ENCODE measurements at places on chromosomes 6 and 20.

- no peak for DNase-seq
Measured at GRCh38 chr20:53736757-53737395, 143.2 kb upstream of the ZNF217 start.

DNA sequence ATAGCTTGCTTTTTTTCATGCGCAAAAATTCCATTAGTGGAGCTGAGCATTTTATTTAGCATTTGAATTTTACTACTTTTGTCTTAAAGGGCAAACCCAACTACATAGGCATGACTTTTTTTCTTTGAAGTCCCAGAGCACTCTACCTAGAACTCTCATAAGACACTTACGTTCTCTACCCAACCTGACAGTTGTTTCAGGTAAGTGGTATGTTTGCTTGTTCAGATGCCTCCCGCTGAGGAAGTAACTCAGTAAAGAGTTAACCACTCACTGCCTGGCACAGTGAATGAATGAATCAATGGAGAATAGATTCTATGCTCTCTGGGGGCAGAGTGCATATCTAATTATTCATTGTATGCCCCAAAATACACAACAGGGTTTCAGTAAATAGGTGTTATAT lies 212.3 kb upstream of the PRDM1 start:
- no peak for DNase-seq

- DNase-seq, result no peak
Measured at GRCh38 chr6:142824426-142824825, 120.5 kb downstream of the HIVEP2 start.

DNA sequence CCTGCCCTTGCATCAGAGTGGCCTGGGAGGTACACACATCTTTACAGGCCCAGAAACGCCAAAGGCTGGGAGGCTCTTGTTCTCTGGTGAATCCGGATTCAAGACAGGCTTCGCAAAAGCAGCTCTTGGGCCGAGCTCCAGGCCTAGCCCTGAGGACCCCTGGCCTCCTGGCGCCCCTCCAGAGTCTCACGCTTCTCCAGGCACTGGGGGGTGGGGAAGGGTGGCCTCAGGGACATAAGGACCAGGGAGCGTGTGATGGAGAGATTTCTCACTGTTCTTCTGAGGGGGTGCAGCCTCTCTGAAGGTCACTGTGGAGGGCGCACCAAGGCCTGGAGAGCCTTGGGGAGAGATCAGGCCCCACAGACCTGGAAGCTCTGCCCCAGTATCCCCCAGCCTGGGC lies 349.2 kb downstream of the ZFAND3 start:
- no peak for DNase-seq

DNA sequence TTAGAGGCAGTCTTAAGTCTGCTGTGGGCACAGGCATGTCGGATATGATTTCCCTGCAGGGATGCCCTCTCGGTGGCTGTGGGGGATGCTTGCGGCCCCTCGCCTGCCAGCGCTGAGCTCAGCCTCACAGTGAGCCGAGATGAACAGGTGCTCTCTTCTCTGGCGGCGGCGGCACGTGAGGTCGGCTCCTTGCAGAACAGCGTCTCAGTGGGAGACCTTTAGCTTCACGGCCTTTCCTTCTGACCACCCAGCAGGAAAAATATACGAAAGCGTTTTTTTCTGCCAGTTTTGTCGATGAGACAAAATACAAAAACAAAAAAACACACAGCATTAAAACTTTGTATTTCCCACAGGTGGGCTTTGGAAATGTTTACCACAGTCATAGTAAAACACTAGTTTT lies 23.6 kb downstream of the FOXA2 start:
- no peak for DNase-seq

- no peak for DNase-seq
Measured at GRCh38 chr20:58557733-58558342, 42.6 kb upstream of the APCDD1L start.

DNA sequence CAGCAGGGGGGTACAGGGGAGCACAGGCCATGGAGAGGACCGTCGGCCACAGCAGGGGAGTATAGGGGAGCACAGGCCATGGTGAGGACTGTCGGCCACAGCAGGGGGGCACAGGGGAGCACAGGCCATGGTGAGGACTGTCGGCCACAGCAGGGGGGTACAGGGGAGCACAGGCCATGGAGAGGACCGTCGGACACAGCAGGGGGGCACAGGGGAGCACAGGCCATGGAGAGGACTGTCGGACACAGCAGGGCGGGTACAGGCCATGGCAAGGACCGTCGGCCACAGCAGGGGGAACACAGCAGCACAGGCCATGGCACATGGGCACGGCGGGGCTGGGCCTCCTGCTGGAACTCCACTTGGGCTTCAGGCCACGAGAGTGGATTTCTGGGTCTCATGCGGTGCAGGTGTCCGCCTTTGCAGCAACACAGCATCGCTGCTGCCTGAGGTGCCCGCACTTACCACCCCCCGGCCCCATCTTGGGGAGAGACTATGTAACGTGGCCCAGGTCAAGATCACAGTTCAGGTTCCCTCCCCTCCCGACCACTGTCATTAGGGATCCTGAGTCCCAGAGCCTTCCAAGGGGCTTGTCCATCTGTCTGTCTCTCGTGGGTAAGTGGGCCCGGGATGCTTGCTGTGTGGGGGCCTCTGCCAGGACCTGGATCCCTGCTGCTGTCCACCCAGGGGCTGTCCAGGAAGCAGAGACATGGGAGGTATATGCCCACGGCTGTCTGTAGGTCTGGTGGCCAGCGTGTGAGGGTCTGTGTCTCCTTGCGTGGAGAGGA lies 2.5 kb downstream of the NPBWR2 start:
- DNase-seq, result no peak

DNA sequence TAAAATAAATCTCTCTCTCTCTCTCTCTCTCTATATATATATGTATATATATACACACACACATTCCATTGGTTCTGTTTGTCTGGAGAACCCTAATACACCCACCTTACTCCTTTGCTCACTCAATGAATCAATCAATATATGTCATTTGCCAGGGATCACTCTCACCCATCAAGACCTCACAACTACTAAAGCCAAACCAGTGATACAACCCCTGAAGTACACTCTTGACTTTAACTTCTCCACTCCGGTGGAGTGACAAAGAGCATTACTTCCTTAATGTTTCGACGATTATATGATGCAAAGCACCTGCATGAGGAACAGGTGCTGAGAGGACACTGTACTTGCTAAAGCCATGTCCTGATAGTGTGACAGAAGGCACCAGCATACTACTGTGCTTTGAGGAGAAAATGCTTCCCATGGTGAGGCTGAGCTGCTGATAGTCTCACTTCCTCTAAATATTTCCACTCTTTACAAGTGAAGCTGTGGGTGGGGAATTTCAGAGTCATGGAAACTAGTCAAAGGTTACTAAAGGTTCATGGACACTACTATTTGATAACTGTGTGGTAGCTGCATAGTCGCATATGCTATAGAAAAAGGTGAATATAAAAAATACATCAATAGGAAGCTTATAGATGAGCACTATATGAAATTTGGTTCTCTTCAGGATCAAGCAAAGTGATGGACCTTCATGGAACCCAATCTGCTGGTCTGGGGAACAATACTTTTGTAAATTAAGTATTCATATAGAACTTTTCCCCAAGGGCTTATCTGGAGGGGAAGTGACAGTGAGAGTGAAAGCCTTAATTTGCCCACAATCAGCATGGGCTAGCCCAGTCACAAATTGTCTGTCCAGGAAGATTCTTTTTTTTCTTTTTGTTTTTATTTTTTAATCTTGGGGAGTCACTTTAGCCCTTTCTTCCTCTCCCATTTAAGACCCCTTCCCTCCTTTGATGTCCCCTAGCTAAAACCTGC lies 141.9 kb upstream of the NEDD9 start:
- no peak for DNase-seq

DNA sequence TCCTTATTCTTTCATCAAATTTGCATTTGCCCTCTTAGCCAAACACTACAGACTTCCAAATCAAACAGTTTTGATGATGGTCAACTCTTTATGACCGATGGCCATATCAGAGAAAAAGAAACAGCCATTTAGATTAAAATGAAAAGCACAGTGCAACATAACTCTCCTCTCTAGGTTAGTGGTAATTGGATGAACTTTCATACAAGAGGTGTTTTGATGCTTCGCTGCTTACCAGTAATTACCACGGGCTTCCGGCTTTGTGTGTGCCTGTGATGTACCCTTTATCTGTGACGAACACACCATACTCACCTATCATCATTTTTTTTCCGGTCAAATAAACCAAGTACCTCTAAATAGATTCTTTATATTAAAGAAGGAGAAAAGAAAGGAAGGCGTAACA lies 181.8 kb downstream of the FOXA2 start:
- DNase-seq, result no peak

GRCh38 chr6:90080876-90081481 lies 186.7 kb downstream of the GJA10 start:
- DNase-seq, result no peak

DNA sequence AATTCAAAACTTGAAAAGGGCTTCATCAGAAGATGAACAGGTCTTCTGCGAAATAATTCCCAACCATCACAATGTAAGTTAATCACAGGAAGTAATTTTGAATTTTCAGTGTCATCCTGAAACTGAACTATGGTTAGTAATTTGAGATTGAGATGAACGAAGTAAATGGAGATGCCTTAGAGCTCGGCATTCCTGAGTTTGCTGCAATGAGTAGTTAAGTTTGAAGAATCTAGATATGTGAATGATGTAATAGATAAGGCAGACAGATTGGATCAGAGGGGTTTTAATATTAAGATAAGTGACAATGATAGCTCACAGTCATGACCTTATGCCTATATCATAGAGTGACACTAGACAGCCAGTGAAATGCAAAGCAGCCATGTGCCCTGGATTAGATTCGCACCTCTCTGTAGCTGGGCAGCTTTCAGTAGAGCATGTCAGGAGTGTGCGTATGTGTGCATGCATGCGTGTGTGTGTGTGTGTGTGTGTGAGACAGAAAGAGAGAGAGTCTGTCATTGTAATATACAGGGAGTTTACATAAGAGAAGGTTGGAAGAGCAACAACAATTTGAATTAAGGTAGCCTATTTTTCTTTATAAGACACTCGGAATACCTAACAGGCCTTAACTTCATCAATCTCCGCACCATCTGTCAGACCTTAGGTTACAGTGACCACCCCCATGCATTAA lies 233.0 kb downstream of the GMPR start:
- DNase-seq, result no peak

DNA sequence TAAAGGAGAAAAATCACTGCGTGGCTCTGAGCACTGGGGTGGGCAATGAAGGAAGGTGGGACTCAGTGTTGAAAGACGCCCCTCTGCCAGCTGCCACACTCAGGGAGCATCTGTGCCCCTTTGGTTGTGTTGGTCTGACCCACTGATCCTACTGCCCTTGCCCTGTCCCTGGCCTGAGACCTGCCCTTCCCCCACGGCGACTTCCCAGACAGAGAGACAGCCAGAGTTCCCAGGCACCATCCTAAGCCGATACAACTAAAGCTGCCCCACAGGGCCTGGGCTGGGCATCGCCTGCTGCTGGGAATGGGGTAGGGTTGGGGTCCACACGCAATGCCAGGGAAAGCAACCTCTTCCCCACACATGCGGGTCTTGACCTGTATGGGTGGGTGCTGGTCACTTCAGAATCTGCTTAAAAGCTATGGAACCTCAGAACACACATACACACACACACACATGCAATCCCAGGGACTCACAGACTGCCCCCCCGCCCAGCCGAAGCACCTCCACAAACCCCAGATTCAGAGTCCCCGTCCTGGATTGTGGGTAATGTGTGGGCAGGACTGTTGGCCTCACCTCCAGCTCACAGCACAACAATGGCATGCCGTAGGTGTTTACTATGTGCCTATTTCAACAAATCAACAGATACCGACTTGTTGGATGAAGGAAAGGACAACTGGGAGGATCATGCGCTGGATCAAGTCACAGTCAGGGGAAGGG lies 10.9 kb upstream of the SPDEF start:
- DNase-seq, result no peak

DNA sequence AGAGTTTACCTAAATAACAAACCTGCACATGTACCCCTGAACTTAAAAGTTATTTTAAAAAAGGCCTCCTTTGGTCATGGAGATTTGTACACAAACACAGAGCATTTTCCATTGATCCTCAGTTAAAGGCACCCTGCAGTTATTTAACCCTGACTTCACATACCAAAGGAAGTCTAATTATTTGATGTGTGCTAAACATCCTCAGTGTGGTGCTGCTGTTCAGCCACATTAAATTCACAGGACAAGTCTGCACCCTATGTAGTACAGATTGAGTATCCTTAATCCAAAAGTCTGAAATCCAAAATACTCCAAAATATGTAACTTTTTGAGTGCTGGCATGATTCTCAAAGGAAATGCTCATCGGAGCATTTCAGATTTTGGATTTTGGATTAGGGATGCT lies 21.4 kb downstream of the KCNQ5 start:
- DNase-seq, result no peak

GRCh38 chr6:62465206-62465605 lies 179.2 kb upstream of the KHDRBS2 start:
- DNase-seq, result no peak

DNA sequence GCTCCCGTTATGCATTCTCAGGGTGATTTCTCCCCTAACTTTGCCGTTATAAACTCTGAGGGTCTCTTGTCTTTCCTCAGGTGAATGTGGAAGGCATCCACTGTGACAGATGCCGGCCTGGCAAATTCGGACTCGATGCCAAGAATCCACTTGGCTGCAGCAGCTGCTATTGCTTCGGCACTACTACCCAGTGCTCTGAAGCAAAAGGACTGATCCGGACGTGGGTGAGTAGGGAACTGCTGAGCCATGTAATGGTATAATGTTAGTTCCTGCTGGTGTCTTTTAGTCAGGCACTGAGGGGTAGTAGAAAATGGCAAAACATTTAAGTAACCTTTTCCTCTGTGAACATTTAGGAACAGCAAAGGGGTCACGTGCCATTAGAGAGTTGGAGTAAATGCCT lies 395.4 kb downstream of the ARHGAP18 start:
- DNase-seq, result no peak

DNA sequence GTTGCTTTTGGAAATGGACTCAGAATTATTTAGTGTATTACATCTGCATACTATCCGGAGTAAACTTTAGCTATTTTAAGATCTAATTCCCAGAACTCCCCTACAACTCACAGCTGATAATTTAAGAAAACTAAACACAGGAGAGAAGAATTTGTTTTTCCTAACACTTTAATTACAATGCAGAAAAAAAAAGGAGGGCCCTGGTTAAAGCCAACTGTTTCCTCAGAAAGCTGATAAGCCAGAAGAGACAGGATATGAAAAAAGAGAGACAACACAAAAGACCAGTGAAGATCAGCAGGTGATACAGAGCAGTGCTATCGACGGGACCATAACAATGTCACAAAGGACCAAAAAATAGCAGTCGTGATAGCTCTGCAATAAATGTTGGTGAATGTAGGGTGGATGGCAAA lies 5.8 kb downstream of the IFNGR1 start:
- no peak for DNase-seq

DNA sequence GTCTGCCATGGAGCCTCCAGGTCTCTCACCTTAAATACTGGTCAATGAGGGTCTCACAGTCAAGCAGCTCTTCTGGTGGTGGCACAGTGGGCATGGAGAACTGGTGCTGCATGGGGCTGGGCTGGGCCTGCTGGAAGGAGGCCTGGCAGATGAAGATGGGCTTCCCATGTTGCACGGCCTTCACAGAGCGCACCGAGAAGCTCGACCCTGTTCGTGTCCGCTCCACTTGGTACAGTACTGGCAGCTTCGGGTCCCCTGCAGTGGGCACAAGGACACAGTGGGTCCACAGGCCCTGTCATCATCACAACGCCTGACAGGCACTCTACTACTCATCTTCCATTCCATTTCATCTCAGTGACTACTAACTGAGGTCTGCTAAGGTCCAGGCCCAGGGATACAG lies 8.8 kb downstream of the ACOT8 start:
- no peak for DNase-seq

GRCh38 chr20:47680804-47681529 lies 104.3 kb downstream of the SULF2 start:
- no peak for DNase-seq

GRCh38 chr6:52597738-52598122 lies 20.9 kb upstream of the TRAM2 start:
- no peak for DNase-seq

GRCh38 chr6:144314562-144314961 lies 29.4 kb downstream of the UTRN start:
- DNase-seq, result no peak

Measured in NCI-H460 (cell line).